ENCODE measurements at places on chromosomes 11 and 22. TPM values are rescaled to one million over a fixed set of nuclear protein-coding genes. Genes with fewer than 3 reads are reported as not detected.

Gene PTPRCAP
- 1.4 TPM for total RNA-seq

- H3K36me3 ChIP-seq: no peaks in the 10 kb centered on the region
- no peaks in the 10 kb centered on the region for H3K27me3 ChIP-seq
- H3K4me3 ChIP-seq: no peak overlapping the region
- DNase-seq: no peak
- no peaks in the 10 kb centered on the region for H3K4me1 ChIP-seq
- no peak overlapping the region for H3K27ac ChIP-seq
Measured at GRCh38 chr22:19565382-19566278, 41.4 kb upstream of the CLDN5 start.

Gene USP28
- total RNA-seq: 110 TPM

DNA sequence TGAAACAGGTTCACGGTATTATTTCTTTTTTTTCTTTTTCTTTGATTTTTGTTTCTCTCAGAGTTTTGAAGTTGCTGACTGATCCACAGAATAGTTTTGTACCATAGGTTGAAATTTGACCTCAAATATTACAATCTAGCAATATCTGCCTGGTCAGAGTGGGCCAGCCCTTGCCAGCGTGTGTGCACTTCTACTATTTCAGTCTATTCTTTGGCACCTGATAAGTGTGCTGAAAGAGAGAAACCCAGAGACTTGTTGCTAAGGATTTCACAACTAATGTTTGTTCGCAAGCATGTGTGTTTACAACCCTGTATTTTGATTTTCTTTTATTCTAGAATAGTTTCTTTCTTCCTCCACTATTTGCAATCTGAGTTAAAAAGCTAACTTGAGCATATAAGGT lies 1125.2 kb upstream of the CNTN5 start:
- no peak overlapping the region for H3K4me3 ChIP-seq
- H3K27ac ChIP-seq: no peak overlapping the region
- H3K36me3 ChIP-seq: no peaks in the 10 kb centered on the region
- no peaks in the 10 kb centered on the region for H3K27me3 ChIP-seq

DNA sequence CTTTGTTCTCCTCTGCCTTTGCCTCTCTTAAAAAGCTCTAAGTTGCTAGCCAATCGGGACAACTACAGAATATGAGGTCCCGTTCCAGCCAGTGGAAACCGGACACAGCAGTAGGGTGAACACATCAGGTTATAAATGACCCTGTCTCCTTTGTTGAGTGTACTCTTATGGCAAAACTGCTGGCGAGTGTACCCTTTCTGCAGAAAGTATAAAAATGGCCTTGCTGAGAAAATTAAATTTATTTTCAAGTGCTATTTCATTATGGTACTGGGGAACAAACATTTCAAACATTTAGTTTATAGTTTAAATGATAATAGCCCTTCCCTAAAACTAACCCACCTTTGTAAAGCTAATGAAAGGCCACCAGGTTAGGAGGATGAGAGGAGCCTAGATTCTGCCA lies 6.0 kb upstream of the LGALS12 start:
- H3K27me3 ChIP-seq: no peaks in the 10 kb centered on the region
- no peak overlapping the region for H3K27ac ChIP-seq
- peaks cover 9% of the 10 kb centered on the region for H3K4me1 ChIP-seq
- H3K36me3 ChIP-seq: 0 out of 2 replicates have a peak, but pooled peaks cover 3% of the 10 kb centered on the region

DNA sequence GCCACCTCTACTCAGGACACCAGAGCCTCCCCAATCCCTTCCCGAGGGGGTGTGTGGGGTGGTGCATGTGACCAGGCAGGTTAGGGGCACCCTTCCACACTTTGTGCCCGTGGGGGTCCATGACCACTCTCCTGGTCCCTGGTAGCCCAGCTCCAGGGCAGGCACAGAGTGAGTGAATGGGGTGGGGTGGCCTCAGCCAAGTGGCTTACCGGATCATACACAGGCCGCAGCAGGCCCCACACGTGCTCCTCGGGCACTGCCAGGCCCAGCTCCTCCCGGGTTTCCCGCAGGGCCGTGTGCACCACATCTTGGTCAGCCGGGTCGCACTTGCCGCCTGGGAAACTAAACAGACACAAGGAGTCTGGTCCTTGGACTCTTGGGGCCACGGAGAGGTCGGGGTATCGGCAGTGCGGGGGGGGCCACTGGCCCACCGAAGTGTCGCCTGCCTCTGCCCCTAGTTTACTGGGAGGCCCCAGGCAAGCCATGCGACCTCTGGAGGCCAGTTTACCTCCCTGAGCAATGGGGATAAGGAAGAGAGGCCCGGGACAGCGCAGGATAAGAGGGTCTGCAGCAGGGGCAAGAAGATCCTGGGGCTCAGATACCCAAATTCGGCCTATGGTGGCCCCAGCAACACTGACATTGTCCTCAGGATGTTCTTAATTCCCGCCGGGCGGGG lies 889 bp downstream of the NUDT8 start:
- H3K4me1 ChIP-seq: peaks cover 25% of the 10 kb centered on the region
- 0 out of 2 replicates have a peak, but pooled peaks cover 7% of the 10 kb centered on the region for H3K36me3 ChIP-seq
- H3K27me3 ChIP-seq: no peaks in the 10 kb centered on the region
- no peak for DNase-seq
- H3K27ac ChIP-seq: peak overlapping the region; percentile 48
- H3K4me3 ChIP-seq: no peak overlapping the region

Gene MAPK8IP2
- 6.7 TPM for total RNA-seq

DNA sequence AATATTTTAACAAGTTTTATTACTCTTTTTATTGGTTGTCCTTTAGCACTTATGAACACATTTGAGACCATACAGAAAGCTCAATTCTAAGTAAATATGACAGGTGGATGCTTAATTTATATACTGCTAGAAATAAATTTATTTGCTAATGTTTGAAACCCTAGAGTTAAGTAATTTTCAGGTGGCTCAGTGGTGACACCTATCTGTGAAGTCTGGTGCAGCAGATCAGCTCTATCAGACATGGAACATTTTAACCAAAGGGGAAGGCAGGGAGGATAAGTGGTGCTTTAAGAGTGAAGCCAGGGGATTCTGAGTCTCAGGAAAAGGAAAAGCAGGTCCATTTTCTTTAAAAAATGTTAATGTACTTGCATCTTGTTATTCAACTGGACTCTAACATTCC lies 175.8 kb downstream of the DSCAML1 start:
- no peaks in the 10 kb centered on the region for H3K36me3 ChIP-seq
- H3K27ac ChIP-seq: no peak overlapping the region
- peaks cover 3% of the 10 kb centered on the region for H3K4me1 ChIP-seq
- H3K27me3 ChIP-seq: no peaks in the 10 kb centered on the region
- no peak for DNase-seq

Gene CASP12
- not detected for total RNA-seq

DNA sequence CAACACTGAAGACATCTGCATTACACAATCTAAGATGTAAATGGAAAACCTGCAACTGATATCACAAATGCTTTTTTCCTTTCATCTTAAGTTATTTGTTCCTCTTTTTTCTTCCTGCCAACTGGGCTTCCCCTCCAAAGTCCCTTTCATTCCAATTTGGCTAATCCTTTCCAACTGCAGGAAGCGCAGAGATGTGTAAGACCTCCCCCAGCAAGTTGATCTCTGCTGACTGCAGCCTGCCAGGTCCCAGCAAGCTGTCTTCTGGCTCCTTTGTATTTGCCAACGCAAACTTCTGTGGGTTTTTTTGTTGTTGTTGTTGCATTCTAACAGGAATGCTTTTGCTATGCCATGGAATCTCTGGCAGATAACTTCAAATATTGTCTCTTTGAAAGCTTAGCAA lies 38.5 kb upstream of the LRRC4C start:
- H3K4me1 ChIP-seq: peaks cover 11% of the 10 kb centered on the region
- H3K27me3 ChIP-seq: no peaks in the 10 kb centered on the region
- DNase-seq: peak; percentile 46
- H3K27ac ChIP-seq: no peak overlapping the region
- H3K36me3 ChIP-seq: no peaks in the 10 kb centered on the region

- H3K27ac ChIP-seq: no peak overlapping the region
- no peak for DNase-seq
- no peaks in the 10 kb centered on the region for H3K4me1 ChIP-seq
Measured at GRCh38 chr22:45580726-45581381, 78.2 kb downstream of the FBLN1 start.

DNA sequence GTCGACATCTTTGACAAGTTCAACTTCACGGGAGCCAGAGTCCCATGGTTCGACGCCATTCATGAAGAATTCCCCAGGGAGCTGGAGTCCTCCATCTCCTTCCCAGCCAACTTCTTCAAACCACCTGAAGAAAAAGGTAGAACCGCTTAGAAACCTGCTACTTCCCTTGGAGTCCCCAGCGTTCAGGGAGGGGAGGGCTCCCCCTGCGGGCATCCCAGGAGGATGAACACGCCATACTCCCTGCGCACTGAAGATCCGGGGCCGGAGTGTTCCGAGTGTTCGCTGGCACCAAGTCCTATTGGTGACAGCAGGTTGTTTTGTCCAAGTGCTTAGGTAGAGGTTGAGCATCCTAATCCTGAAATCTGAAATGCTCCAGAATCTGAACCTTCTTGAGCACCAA lies 51.7 kb upstream of the PRODH start:
- no peaks in the 10 kb centered on the region for H3K36me3 ChIP-seq
- no peaks in the 10 kb centered on the region for H3K27me3 ChIP-seq
- H3K4me1 ChIP-seq: no peaks in the 10 kb centered on the region
- H3K27ac ChIP-seq: no peak overlapping the region
- H3K4me3 ChIP-seq: no peak overlapping the region
- peak; percentile 43 for DNase-seq

DNA sequence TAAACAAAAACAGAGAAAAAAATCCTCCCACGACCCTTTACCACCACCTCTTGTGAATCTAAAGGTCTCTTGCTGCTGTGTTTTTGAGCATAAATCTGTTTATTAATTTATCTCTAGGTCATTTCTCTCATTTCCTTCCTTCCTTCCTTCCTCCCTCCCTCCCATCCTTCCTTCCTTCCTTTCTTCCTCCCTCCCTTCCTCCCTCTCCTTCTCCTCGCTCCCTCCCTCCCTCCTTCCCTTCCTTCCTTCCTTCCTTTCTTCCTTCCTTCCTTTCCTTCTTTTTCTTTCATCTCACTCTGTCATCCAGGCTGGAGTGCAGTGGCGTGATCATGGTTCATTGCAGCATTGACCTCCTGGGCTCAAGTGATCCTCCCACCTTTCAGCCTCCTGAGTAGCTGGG lies 13.5 kb upstream of the APOBEC3A start:
- no peak for DNase-seq
- H3K27ac ChIP-seq: no peak overlapping the region
- H3K27me3 ChIP-seq: no peaks in the 10 kb centered on the region

DNA sequence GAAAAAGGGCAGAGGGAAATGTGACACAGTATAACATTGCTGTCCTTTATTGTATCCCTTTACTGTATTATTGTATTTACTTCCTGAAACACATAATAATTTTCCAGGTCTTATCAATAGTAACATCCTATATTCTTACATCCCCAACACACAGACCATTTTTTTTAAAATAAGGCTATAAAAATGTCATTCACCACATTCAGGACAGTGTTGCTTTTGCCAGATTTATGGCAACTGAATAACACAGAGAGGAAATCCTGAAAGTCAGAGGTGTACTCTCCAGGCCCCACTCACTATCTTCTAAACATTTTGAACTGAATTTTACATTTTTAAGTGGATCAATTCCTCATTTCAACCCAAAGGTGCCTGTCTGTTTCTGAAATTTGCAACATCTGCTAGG lies 104.8 kb upstream of the MTMR2 start:
- no peaks in the 10 kb centered on the region for H3K4me1 ChIP-seq
- H3K27ac ChIP-seq: no peak overlapping the region
- no peak overlapping the region for H3K4me3 ChIP-seq
- H3K27me3 ChIP-seq: no peaks in the 10 kb centered on the region
- no peak for DNase-seq
- no peaks in the 10 kb centered on the region for H3K36me3 ChIP-seq

- no peak for DNase-seq
- no peaks in the 10 kb centered on the region for H3K4me1 ChIP-seq
- H3K27ac ChIP-seq: no peak overlapping the region
- H3K36me3 ChIP-seq: no peaks in the 10 kb centered on the region
- H3K27me3 ChIP-seq: no peaks in the 10 kb centered on the region
Measured at GRCh38 chr22:48884786-48885185, 942.9 kb downstream of the BRD1 start.

DNA sequence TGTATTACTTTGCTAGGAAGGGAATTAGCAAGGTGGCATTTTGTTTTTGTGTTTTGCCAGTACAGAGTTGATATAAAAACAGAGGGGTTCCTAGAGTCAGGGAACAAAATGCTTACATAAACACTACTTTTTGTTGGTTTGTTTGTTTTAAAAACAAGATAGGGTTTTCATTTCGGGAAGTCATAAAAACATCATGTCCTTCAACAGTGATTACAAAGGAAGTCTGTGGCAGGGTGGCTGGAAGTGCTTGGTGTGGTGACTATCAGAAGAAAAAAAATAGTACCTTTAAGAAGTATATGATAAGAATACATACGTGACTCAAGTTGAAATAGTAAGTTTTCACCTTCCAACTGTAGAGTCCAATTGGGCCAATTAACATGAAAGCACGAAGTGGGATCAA lies 1.2 kb upstream of the IL18 start:
- no peaks in the 10 kb centered on the region for H3K27me3 ChIP-seq
- no peak overlapping the region for H3K4me3 ChIP-seq
- no peaks in the 10 kb centered on the region for H3K36me3 ChIP-seq

Gene MPEG1
- not detected for total RNA-seq

- H3K36me3 ChIP-seq: no peaks in the 10 kb centered on the region
- DNase-seq: no peak
- H3K27ac ChIP-seq: no peak overlapping the region
- H3K4me3 ChIP-seq: no peak overlapping the region
Measured at GRCh38 chr11:67379061-67380058, 6.0 kb upstream of the CLCF1 start.

Gene MMP27
- total RNA-seq: not detected

Gene UCP3
- 1.3 TPM for total RNA-seq

DNA sequence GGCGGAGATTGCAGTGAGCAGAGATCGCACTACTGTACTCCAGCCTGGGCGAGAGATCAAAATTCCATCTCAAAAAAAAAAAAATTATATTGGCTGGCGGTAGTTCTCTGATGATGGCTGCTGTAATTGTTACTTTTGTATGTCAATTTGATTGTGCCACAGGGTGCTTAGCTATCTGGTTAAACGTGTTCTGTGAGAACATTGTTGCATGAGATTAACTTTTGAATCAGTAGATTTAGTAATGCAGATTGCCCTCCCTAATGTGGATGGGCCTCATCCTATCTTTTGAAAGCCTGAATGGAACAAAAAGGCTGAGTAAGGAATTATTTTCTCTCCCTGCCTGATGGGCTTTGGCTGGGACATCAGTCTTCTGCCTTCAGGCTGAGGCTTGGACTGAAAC lies 654.2 kb downstream of the OPCML start:
- no peak overlapping the region for H3K27ac ChIP-seq
- no peaks in the 10 kb centered on the region for H3K4me1 ChIP-seq
- no peak for DNase-seq
- no peak overlapping the region for H3K4me3 ChIP-seq

Gene OR51F2
- total RNA-seq: not detected

Gene OR4D5
- total RNA-seq: not detected

DNA sequence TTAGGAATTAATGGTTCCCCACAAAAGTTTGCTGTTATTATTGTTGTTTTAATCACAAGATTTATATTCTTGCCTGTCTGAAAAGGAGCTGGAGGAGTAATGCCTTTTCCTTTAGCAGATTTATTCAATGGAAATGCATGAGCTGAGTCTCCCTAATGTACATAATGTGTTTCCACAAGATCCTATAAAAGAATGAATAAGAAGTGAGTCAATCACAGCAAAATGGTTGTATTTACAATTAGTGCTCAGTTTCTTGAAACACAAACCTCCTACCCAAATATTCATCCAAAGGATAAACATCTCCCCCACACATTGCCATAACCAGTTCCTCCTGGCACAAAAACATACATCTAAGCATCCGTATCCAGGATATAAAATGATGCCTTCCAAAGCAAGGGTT lies 33.3 kb downstream of the ME3 start:
- H3K36me3 ChIP-seq: no peaks in the 10 kb centered on the region
- no peaks in the 10 kb centered on the region for H3K27me3 ChIP-seq
- H3K4me3 ChIP-seq: no peak overlapping the region
- H3K4me1 ChIP-seq: no peaks in the 10 kb centered on the region
